Posterior vena cava (tissue), 2 donors: ENCODE measurements at places on chromosomes 7 and 10.

DNA sequence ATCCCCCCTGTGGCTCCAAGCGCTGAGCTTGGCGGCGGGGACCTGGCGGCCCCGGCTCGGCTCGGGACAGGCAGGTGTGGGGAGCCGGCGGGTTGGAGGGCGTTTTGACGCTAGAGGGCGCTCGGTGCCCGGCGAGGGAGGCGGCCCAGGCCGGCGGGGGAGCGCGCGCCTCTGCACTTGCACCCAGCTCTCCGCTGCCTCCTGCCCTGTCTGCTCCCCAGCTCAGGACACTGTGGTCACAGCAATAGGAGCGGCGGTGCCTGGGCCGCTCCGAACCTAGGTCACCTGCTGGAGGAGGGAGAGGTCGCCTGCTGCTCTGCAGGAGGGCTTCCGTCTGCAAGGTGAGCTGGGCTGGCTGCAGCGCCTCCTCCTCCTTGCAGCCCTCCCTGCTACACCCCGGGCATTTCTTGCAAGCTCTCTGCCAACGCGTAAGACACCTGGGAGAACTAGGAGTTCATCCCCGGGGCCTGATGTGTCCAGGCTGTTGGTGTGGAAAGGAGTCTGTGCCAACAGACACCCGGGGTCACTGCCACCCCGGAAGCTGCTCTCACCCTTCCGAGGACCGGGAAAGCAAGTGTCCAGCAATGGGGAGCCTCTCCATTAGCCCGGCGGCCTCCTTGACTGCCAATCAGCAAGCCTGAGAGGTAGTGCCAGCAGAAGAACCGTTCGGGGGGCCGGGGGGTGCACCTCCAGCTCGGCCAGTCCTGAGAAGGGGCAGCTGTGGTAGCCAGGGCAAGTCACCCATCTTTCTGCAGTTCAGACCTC lies 620.4 kb downstream of the GALNT17 start:
- DNase-seq, result no peak

DNA sequence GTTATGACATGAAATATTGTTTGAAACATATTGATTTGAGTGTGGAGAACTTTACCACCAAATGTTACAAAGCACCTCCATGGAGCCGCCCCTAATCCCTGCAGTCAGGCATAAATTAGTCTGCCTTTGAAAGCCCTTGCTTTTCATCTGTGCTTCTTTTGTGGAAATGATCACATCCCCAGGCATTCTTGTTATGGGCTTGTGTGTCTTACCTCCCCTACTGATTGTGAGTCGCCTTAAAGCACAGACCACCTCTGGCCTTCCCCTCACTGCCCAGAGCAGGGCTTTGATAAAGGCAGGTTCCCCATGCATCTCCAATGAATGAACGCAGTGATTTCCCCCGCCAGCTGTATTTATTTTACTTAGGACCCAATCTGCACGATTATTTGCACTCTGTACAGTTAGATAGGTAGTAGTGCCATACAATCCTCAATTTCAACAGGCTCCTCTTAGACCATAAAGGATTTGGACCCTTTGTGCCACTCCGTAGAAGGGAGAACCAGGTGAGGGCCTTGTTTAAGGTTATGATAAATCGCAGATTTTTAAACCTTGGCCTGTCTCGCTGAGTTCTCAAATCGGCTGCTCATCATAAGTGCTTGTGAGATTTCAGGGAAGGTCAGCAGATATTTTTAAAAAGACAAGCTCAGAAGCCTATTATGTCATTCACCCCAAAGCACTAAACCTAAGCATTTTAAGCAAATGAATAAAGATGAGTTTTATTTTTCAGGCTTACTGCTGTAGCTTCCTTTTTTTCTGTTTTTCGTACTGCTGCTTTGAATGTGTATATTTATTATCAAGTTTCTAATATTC lies 107.8 kb downstream of the CUBN start:
- DNase-seq, result no peak

DNA sequence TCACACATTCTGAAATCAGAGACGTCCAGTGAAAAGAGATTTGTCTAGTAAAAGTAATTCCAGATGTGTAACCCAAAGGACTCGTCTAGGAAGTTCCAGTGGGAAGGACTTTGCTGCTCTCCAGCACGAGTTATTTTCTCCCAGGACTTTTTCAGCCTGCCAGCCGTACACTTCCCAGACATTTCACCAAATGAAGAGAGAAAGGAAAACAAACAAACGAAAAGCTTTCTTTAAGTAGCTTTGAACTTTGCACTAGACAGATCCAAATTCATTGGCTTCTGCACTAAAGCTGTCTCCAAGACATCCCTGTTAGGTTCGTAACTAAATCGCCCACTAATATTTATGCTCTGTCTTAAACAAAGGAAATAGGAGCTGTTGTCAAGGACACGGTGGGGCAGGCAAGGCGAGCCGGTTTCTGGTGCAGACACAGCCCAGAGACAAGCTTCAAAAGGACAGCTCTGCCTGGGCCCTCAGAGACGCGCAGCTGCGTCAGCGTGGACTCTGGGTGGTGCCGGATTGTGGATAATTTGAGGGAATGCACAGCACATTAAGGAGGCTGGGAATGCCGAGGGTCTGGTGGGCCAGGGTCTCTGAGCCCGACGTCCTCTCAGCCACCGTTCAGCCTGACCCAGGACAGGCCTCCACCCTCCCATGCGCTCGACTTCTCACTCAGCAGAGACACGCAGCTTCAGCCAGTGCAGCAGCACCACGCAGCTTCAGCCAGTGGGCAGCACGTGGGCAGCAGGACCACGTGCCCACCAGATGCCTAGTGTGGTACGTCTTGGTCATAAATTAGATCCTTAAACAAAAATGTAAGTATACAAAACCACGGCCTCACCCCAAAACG lies 64.1 kb upstream of the INSIG1 start:
- DNase-seq, result peak; percentile 77

- DNase-seq, result no peak
These were observed 236.6 kb upstream of the TCF7L2 start for GRCh38 chr10:112713411-112713810.

DNA sequence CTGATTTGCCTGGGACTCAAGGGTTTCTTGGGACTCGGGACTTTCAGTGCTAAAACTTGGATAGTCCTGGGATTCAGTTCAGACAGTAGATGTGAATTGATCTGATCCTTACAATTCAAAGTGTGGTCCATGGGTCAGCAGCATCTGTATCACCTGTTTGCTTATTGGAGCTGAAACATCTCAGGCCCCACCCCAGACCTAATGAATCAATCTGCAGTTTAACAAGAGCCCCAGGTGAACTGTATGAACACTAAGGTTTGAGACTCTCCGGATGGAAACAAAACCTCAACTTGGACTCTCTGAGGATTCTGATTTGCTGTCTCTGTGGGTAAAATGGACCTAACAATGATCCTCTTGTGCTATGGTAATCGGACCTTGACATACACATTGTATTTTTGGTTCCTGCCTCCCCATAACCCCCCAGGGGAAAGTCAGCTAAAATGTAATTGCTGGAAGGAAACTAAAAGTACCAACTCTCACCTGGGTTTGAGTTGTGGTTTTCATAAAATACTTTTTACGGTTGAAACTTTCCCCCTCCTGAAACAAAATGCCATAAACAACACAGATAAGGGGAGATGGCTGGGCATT lies 11.7 kb downstream of the CYP26A1 start:
- DNase-seq, result no peak

DNA sequence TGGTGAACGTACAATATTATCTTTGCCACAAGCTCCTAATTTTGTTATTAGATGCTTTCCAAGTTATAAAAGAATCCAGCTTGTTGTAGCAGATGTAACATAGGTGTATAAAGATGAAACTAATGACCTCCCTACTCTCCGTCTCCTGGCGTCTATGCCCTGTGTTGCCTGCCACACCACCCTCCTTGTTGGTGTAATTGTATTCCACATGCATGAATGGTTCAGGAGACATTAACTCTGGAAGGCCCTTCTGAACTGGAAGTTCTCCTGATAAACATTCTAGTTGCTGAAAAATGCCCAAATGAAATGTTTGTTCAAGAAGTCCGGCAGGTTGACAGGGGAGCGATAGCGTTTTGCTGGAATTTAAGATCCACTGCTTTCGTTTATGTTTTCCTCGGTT lies 53.9 kb upstream of the SEPHS1 start:
- no peak for DNase-seq

GRCh38 chr10:69061305-69062161 lies 26.4 kb upstream of the SRGN start:
- DNase-seq, result peak; percentile 83

DNA sequence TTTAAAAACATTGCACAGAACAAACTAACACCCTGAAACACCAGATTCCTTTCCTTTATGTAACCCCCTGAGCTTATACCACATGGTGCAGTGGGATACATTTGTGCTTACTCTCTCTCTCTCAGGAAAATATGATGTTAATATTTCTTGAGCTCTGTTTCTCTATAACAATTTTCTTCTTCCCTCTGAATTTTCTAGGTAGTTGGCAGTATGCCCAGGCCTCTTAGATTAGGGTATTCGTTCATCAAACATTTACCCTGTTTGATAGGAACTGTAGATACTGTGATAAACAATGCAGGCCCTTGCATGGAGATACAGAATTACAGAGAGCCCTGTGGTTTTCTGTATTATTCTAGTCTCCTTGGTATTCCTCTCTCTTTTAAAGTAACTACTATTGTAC lies 567.8 kb downstream of the IPMK start:
- no peak for DNase-seq

DNA sequence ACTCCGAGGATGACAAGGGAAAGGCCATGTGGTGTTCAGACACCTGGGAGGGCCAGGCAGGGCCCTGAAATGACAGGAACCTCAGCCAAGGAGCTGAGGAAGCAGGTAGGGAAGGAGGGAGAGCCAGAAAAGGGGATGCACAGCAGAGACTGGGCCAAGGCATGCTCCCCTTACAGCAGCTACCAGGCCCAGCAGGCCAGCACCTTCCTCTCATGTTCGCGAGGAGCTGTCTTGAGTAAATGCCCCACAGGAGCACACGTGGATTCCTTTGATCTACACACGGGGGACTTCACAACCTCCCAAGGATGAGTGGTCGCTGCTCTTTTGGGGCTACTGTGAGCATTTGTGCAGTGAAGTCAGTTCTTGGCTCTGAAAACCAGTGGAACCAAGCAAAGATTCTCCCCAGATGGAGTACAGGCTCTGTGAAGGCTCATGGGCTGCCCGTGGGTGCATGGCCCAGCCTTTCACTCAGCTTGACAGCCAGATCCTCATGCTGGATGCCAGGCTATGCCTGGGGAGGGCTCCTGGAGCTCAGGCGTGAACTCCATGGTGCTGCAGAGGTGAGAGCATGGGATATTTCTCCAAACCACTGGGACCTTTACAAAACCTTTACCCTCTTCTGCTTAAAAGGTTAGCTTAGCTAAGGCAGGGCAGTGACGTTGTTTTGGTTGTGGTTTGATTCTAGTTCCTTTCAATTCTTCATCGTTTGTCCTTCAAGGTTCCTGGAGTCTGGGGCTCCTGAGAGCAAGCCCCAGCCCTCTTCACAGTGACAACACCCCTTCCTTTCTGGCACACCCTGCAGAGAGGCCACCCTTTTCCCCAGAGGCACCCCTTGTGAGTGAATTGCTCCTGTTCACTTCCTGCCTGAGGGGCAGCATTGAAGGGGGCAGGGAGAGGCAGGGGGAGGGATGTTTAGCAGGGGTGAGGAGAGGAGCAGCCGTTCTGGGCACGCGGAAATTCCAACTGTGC lies 74.2 kb upstream of the ZPBP start:
- DNase-seq, result no peak

- DNase-seq, result peak; percentile 89
These were observed 1.3 kb upstream of the ACHE start for GRCh38 chr7:100896732-100897608.

GRCh38 chr10:88080213-88080612 lies 216.8 kb downstream of the PTEN start:
- no peak for DNase-seq

GRCh38 chr7:38950309-38950708 lies 27.4 kb upstream of the POU6F2 start:
- no peak for DNase-seq

- no peak for DNase-seq
These were observed 202.7 kb downstream of the PRPF18 start for GRCh38 chr10:13789448-13789829.

- no peak for DNase-seq
These were observed 567.8 kb upstream of the NRG3 start for GRCh38 chr10:81306971-81307782.

DNA sequence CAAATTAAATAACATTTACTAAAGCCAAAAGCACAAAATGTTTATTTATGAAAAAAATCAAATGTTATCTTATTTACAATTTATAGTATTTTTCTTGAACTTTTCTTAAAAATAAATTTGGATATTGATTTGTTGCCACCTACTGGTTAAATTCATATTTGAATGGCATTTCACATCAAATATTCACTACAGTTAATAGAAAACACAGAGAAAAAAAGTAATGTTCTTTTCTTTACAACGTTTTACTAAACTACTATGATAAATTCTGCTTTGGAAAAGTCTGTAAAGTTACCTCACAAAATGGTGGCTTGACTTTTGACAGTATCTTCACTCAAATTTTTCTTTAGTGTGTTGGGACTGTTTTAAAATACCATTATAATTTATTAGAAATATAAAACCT lies 52.7 kb downstream of the SRPK2 start:
- no peak for DNase-seq

GRCh38 chr7:127609297-127609696 lies 8.6 kb downstream of the PAX4 start:
- DNase-seq, result no peak

DNA sequence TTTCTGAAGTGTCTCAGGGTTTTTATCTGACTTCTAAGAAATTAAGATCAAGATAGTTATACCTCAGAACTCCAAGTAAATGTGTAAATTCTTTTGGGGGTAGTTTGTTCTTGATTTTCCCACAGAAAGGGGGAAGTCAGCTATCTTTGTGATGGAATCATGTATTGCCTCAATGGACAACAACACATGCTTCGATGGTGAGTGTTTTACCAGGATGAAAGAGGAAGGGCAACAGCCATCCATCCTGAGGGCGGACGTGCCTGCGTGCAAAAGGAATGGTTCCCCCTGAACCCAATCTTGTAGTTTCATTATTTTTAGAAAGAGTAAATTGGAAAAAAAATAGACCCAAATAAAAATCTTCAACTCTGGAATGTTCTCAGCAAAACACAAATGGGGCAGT lies 67.2 kb upstream of the ZPBP start:
- DNase-seq, result no peak

DNA sequence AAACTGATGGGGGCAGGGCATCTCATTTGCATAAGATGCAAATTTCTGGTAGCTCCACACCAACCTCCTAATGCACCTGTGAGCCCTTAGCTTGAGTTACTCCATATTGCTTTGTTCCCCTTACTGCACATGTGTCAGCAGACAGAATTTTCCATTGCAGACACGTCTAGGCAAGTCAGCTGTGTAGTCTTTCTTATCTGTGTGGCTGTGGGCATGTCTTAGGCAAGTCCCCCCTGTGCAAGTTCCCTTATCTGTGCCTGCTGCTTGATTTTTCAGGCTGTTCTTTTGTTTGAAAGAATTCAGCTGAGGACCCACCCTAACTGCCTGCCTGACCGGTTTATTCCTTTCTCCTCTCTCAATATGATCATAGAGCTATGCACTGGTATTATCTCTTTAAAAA lies 28.5 kb upstream of the TRIM24 start:
- no peak for DNase-seq

- no peak for DNase-seq
These were observed 22.4 kb downstream of the MTURN start for GRCh38 chr7:30157204-30157603.
